Neural progenitor cell (in vitro differentiated cells): ENCODE measurements at places on chromosomes 16 and 17. TPM values are rescaled to one million over a fixed set of nuclear protein-coding genes. Genes with fewer than 3 reads are reported as not detected.
A peak's percentile ranks its signal among the peaks of the same experiment; 100 is the strongest.

Gene KCNH6
- 0.03 TPM in 1 of 2 replicates, not detected in the other for total RNA-seq

Gene TBC1D3G
- not detected in 2 replicates for total RNA-seq

Gene RNF167
- total RNA-seq: 43.9 and 82.1 TPM in 2 replicates

Gene CBX2
- 53.5 and 155 TPM in 2 replicates for total RNA-seq

Gene DHRS7C
- not detected in 2 replicates for total RNA-seq

DNA sequence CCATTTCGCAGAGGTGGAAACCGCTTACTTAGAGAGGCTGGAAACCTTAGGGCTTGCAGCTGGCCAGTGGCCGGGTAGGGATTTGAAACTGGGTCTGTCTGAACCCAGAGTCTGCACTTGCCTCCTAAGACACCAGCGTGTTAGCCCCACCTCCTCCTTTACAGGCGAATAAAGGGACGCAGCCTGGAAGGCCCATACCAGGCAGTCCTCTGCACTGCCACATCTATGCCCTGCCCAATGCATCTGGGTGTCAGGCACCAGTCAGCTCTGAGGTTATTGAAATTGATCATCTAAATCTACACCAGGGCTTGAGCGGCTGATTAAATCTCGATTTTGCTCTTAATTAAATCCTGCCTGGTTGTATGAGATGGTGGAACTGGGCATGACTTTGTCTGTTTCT, 19.9 kb upstream of the NAGS start:
- peaks cover 19% of the 10 kb centered on the region for H3K4me1 ChIP-seq
- peaks cover 41% of the 10 kb centered on the region for H3K27me3 ChIP-seq
- peak overlapping the region; percentile 56 for H3K4me3 ChIP-seq
- H3K27ac ChIP-seq: no peak overlapping the region

- H3K36me3 ChIP-seq: no peaks in the 10 kb centered on the region
- no peak for DNase-seq
- no peaks in the 10 kb centered on the region for H3K27me3 ChIP-seq
- no peak overlapping the region for H3K4me3 ChIP-seq
- peaks cover 3% of the 10 kb centered on the region for H3K4me1 ChIP-seq
- H3K27ac ChIP-seq: no peak overlapping the region
Observed at GRCh38 chr16:31092330-31092729, 2.3 kb downstream of the VKORC1 start.

- H3K4me1 ChIP-seq: no peaks in the 10 kb centered on the region
- no peak overlapping the region for H3K27ac ChIP-seq
- no peak overlapping the region for H3K4me3 ChIP-seq
- H3K27me3 ChIP-seq: no peaks in the 10 kb centered on the region
- no peaks in the 10 kb centered on the region for H3K36me3 ChIP-seq
Observed at GRCh38 chr16:73527187-73527586, 479.3 kb upstream of the ZFHX3 start.

- H3K4me3 ChIP-seq: no peak overlapping the region
- no peaks in the 10 kb centered on the region for H3K36me3 ChIP-seq
- no peak for DNase-seq
- no peaks in the 10 kb centered on the region for H3K27me3 ChIP-seq
- H3K27ac ChIP-seq: no peak overlapping the region
- H3K4me1 ChIP-seq: no peaks in the 10 kb centered on the region
Observed at GRCh38 chr16:50136399-50136798, 16.7 kb upstream of the TENT4B start.
